Dermis microvascular lymphatic vessel endothelial cell (primary cell): ENCODE measurements at places on chromosomes 1 and 21.
A peak's percentile ranks its signal among the peaks of the same experiment; 100 is the strongest.

GRCh38 chr1:243482141-243483022 lies 226.5 kb downstream of the SDCCAG8 start:
- peak; percentile 6 for DNase-seq

- no peak for DNase-seq
Measured at GRCh38 chr1:42934541-42935312, 23.9 kb downstream of the SLC2A1 start.

DNA sequence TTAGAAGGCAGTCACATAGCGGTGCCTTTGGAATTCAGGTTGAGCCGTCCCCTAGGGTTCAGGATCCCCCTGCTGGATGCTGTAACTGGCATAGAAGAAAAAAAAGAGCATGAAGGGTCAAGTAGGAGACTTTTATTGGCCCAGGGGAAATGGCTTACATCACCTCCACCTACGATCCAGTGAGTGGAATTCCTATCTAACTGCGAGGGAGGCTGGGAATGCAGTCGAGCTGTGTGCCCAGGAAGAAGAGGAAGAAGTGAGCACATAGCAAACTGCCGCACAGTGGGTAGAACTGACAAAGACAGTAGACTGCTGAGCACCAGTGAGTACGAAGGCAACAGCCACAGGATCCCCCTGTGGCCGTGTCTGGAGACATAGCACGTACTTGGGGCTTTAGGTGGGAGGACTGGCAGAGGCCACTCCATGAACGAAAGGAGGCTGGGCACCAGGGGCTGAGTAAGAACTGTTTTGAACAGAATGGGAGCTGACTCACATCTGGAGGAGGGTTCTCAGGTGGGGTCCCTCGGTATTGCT lies 79.2 kb downstream of the RNF220 start:
- peak; percentile 49 for DNase-seq

DNA sequence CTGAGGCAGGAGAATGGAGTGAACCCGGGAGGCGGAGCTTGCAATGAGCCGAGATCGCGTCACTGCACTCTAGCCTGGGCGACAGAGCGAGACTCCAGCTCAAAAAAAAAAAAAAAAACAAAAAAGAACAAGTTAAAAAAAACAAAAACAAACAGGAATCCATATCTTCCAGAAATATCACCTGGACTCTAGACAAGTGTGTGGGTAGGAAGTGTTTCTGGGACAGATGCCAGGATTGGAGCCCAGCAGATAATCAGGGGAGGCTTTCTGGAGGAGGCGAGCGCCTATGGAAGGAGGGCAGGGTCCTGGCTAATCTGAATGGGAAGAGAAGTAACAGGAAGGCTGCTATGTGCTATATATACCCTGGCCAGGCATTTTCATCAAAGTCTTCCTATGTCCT lies 43.6 kb upstream of the SYNC start:
- DNase-seq = no peak

DNA sequence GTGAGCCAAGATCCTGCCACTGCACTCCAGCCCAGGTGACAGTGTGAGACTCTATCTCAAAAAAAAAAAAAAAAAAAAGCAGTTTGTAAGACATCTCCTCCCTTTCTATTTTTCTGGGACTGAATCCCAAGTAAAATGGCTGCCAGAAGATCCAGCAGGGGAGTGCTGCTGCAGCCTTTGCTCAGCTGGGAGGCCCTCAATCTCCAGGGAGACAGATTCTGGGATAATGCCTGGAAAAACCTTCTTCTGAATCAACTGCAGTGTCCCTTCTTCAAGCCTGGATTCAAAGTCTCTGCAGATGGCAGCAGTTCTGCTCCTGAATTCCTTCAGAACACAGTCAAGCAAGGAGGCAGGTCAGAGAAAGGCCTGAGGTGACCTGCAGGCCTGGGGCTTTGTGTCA lies 191.0 kb upstream of the NRIP1 start:
- DNase-seq = no peak

GRCh38 chr1:178055779-178056471 lies 38.0 kb upstream of the RASAL2 start:
- DNase-seq = peak; percentile 56
